D341Med (cell line): ENCODE measurements at places on chromosomes 4 and X.

DNA sequence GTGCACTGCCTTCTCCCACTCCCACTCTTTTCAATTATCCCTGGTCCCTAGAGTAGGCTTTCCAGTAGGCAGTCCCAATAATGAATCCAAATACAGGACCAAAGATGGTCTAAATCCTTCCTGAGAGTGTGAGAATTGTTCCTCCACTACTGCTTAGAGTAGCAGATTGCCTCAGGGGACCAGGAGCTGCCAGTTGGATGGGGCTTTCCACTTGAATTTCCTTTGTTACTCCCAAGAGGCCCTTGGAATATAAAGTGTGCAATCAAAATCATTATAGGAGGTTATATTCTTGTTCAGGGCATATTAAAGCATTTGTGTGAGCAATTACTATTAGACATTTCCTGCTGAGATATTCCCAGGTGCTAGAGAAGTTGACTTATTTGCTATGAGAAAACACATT is 156.6 kb upstream of the TLL1 start:
- DNase-seq: peak; percentile 32

DNA sequence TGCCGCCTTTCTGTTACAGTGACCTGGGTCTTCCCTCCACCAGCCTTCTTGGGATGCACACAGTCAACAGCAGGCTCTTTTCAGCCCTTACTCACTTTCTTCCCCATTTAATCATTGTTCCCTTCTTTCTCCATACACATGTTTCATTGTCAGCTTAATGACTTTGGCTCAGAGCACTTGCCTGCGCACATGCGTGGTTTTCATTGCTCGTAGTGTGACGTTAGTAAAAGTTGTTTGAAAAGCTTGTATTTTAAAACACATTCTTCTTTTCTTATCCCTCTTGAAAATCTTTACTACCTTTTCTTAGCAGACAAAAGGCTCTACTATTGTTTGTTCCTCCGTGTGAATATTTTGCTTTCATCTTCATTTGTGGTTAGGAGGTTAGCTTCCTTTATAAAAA is 19.7 kb upstream of the SCOC start:
- no peak for DNase-seq

DNA sequence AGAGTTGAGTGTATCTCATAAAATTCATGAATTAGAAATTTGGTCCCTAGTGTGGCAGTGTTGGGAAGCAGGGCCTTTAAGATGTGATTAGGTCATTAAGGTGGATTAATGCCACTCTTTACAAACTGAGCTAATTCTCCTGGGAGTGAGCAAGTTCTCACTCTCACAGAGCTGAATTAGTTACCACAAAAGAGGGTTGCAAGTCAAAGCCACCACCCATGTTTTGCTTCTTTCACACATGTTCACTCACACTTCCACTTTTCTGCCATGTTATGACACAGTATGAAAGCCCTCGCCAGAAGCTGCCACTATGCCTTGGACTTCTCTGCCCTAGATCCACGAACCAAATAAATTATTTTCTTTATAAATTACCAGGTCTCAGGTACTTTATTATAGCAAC is 332.1 kb downstream of the ARAP2 start:
- DNase-seq: no peak

- no peak for DNase-seq
Observed at GRCh38 chrX:65575022-65575421, 40.4 kb upstream of the LAS1L start.

GRCh38 chrX:10087391-10087790 is 69.4 kb upstream of the CLCN4 start:
- no peak for DNase-seq

DNA sequence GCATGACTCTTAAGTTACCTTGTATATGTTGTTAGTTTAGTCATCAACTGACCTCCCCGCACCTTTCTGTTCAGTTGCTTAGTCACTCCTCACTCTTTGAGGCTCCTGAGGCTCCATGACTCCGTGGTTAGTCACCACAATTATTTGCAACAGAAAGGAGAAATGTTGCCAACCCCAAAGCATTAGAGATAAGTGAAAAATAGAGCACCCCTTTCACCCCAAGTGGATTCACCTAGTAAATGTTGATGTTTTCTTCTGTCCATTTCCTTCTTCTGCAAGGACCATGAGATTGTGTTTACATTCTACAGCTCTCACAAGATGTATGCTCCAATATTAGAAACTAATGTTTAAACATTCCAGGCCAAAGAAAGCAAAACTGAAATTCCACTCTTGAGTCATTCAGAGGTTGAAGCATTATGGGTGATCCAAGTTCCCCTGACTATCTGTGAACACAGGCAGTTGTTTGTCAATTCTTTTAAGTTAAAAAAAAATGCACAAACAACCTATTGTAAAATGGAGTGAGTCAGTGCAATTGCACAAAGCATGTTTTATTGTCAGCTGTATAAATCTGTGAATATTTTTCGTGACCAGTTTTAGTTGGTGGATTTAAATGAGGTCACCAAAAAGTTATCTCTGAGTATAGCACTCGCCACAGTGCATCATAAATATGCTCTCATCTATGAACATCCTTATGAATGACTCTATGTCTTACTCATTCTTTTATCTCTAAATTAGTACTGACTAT is 552.4 kb upstream of the MAGEB2 start:
- DNase-seq: no peak

DNA sequence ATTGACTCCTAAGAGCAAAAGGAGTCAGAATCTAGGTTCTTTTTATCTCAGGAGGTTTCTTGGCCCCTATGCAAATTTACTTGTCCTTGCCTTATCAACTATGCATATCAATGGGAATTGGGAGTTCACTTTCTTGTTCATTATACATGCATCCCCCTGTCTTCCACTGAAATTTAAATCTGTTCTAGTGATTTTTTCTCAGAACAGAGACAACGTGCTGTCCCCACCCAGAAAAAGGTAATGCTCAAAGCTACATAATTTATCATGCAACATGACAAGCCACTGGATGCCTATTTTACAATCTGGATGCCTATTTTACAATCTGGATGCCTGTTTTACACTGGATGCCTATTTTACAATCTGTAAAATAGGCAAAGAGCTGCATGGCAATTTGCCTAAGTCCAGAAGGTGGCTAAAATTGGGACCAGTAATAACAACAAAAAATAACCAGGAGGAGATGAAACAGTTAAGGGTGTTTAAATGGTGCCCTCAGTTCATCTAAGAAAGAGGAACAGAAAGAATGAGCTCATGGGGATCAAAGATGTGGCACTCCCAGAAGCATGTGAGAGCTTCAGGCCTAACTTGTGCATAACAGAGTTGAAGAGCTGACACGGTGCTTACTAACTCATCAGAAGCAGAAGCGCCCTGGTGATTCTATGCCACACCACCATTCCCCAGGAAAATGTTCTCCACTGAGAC is 537.8 kb upstream of the BOD1L1 start:
- no peak for DNase-seq

DNA sequence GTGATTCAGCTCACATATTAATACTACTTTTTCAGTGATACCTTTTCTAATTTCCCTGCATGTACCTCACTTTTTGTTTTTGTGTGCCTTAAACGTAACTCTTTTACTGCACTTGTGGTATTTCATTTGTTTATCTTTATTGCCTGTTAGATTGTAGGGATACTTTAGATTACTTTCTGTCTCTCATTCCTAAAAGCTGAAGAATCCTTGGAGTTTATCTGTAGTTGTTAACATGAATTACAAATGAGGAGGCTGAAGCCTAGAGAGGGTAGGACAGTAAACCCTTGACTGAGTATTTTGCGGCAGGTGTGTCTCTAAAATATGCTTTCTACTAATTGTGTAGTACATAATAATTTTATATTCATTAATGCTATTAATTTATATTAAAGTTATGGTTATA is 34.9 kb downstream of the BMP2K start:
- DNase-seq: no peak

DNA sequence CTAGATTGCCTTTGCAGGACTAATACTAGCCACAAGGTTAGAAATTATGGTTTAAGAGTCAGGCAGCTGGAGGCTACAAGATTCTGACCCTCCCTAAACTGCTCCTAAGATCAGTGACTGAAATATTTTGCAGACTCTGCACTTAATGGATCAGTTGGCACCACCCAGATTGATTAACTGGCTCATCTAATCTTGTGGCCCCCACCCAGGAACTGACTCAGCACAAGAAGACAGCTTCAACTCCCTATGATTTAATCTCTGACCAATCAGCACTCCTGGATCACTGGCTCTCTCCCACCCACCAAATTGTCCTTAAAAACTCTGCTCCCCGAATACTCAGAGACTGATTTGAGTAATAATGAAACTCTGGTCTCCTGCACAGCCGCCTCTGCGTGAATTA is 145.4 kb upstream of the LCORL start:
- no peak for DNase-seq

DNA sequence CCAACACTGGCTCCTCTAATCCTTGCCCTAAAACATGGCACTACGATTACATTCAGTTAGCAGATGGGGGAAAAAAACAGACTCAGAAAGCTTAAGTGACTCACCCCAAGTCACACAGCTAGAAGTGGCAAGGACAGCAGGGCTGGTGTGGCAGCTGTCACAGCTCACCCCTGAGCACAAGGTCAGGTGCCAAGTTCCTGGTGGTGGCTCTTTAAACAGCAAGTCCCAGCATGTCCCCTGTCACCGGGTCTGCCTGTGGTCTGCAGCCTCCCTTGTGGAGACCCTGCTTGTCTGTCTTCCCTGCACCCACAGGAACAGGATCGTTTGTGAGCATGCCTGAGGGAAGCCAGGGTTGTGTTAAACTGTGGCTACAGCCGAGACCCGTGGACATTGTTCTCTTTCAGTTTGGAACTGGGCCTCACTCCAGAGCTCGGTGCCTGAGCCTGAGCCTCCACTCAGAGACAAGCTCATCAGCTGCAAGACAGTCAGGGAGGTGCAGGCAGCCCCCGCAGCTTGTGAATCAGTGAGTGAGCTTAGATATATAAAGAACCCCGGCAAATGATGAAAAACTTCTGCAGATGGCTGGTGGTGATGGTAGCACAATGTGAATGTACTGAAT is 260.8 kb downstream of the BCOR start:
- DNase-seq: no peak

- no peak for DNase-seq
Observed at GRCh38 chrX:104306180-104306579, 51.4 kb upstream of the ESX1 start.

- DNase-seq: no peak
Observed at GRCh38 chrX:37378404-37378803, 29.2 kb downstream of the PRRG1 start.

DNA sequence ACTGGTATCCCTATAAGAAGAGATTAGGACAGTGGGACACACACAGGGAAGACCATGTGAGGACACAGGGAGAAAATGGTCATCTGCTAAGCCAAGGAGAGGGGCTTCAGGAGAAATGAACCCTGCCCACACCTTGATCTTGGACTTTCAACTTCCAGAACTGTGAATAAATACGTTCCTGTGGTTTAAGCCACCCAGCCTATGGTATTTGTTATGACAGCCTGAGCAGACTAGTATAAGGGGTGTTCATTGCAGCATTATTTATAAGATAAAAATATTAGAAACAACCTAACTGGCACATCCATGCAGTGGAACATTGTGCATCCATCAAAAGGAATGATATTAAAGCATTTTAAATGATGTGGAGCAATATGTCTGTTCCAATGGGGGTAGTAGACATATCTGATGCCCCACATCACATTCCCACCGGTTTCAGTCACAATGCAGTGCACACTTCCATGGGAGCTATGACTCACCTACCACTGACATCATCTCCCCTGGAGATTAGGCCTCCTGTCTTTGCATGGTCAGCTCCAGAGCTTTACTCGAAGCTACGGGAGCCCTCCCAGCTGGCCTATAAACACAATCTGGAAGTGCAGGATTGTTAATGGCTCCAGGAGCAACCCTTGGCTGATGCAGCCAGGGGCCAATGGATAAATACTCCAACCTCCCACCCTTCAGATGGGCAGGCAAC is 38.9 kb upstream of the MAMLD1 start:
- no peak for DNase-seq

DNA sequence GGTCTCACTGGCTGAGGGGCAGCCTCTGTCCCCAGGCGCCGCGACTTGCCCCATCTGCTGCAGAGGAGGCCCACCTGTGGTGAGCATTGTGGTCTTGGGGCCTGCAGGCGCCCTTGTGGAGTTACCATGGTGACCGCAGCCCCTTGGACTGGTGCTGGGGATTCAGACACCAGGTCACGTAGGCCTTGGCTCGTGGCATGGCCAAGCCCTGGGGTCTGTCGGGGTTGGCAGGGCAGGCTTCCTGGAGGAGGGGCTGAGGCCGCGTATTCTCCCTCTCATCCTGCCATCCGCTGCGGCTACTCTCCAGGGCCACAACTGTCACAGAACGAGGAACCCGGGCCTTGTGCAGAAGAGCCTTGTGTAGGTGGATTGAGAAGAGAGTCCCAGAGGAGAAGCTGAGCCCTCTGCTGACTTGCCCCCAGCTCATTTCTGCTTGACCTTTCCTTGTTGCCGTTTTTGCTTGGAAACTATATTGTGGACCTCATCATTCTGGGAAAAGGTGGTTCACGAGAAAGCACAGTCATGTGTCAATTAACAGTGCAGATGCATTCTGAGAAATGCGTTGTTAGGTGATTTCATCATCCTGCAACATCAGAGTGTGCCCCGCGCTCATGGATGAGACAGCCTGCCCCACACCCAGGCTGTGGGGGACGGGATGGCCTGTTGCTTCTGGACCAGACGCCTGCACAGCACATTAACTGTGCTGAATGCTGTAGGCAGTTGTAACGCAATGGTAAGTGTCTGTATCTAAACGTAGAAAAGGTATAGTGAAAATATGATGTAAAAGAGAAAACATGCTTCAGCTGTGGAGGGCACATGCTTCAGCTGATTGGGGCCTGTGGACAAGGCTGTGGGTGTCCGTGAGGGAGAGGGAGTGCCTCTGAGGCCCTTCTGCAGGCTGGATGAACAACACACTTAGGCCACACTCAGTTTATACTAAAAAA is 38.5 kb downstream of the TRMT44 start:
- DNase-seq: peak; percentile 28

DNA sequence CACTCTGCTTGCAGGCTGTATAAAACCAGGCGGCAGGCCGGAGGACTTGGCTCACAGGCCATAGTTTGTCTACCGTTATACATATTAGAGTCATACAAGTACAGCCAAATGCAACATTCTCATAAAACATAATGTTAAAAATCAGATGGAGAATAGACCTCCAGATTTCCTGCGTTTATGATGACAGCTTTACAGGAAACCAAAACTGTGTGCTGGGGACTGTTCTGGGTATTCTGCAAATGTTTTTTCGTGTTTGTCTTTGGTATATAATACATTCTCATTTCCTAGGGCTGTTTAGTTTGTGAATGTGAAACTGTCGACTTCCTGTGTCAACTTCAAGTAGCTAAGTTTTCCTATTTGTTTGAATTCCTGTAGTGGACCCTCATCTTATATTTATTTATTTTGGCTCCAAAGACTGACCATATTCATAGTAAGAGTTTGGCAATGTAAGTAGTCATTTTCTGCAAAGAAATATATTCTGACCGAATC is 79.5 kb upstream of the FAM9C start:
- DNase-seq: no peak

DNA sequence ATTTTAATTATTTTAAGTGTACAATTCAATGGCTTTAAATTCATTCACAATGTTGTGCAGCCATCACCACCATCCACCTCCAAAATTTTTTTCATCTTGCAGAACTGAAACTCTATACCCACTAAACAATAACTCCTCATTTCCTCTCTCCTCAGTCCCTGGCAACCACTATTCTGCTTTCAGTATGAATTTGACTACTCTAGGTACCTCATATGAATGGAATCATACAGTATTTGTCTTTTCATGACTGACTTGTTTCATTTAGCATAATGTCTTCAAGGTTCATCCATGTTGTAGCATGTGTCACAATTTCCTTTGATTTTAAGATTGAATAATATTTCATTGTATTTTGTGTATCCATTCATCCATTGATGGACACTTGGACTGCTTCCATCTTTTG is 46.9 kb downstream of the KIF4A start:
- DNase-seq: no peak
